ENCODE measurements at places on chromosomes 12 and 14. TPM values are rescaled to one million over a fixed set of nuclear protein-coding genes. Genes with fewer than 3 reads are reported as not detected.

Gene IFNG-AS1
- total RNA-seq: not detected

Gene RNFT2
- 16.5 TPM for total RNA-seq

Gene LTB4R
- total RNA-seq: 11.1 TPM

Gene ADAM21
- not detected for total RNA-seq

Gene COX8C
- not detected for total RNA-seq

Gene ESPL1
- 12.3 TPM for total RNA-seq

Gene P3H3
- total RNA-seq: 16.4 TPM

Gene SLC2A14
- not detected for total RNA-seq

Gene SIRT4
- 0.97 TPM for total RNA-seq

Gene OR6C3
- total RNA-seq: not detected

Gene TBX3
- 6.6 TPM for total RNA-seq

Gene DIO2
- total RNA-seq: 1.5 TPM

Gene HVCN1
- total RNA-seq: 61.7 TPM

Gene ASCL1
- total RNA-seq: not detected

Gene HOTAIR
- not detected for total RNA-seq

Gene SERPINA10
- total RNA-seq: not detected

Gene TIGAR
- total RNA-seq: 22.0 TPM

Gene KLRK1
- total RNA-seq: not detected

Gene ZNF891
- total RNA-seq: 3.6 TPM

Gene DPPA3
- total RNA-seq: not detected

Gene KRT77
- total RNA-seq: not detected

Gene CLMN
- total RNA-seq: 9.0 TPM

Gene ATF1
- 71.8 TPM for total RNA-seq

Gene KRT72
- total RNA-seq: not detected

Gene CLEC2A
- not detected for total RNA-seq

Gene IQSEC3
- not detected for total RNA-seq

Gene GNPNAT1
- 66.5 TPM for total RNA-seq

Gene NDUFA12
- 175 TPM for total RNA-seq

Gene RASSF8
- 116 TPM for total RNA-seq
